ENCODE measurements at places on chromosomes 16 and 17.

DNA sequence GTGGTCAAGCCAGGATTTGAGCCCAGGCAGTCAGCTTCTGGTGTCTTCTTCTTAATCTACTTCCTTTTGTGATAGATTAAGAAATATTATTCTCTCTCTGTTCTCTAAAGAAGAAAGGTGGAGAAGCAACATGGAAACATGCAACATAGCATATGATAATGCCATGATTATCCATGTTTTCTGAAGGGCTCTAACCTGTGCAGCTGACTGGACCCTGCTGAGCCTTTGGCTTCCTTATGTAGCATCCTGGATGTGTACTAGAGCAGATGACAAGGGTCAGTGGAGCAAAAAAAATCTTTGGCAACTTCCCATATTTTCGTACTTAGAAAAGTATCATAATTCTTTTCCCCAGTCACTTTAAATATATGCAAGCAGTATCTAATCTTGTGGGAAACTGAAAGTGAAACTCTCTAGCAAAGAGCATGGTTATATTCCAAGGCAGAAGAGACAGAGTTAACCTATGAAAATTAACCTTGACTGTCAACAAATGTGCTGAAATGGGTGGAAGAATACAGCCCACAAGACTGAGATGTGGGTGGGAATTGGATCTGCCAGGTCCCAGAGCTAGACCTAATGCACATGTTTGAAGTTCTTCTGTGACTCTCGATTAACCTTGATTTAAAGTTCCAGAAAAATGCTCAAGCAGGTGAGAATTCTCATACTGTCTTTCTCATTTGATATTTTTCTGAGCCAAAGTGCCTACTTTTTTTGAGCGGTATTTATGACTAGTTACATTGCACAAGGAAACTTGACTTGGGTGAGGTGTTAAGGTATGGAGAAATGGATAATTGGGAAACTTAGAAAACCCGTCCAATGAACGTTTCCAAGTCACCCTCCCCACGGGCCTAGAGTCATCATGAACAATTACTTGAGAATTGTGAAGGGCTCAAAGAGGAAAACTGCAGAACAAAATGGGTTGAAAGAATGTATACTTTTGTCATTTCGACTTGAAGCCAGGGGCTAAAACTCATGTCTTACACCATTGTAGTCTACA lies 248.6 kb downstream of the FTO start:
- peak; percentile 2 for DNase-seq

GRCh38 chr16:68893710-68894705 lies 50.7 kb downstream of the TANGO6 start:
- DNase-seq = no peak

DNA sequence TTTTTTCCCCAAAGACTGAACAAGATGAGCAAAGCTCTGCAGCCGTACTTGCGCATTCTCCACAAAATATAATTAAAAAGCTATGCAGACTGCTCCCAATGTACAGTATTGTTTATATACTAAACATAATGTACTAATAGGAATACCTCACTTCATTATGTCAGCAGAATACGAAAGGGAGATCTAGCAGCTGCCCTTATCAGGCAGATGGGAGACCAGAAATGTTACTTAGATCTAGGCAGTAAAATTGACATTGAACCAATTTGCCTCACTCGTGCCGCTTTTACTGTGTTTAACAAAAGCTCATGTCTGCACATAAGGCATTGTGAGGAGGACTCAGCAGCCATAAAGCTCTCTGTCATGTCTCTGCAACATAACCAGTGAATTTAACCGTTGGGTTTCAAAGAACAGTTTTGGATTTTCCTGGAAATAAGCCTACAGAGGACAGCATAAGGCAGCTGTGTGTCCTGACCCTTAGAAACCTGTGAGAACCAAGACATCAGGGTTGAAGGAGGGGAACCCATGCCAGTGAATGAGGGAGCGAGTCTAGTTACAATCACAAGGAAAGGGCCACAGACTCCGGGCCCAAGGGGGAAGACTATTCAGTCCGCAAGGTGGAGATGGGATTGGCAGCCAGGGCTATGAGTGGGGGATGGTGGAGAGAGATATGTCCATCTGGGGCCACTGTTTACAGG lies 71.4 kb downstream of the GNAO1 start:
- no peak for DNase-seq

DNA sequence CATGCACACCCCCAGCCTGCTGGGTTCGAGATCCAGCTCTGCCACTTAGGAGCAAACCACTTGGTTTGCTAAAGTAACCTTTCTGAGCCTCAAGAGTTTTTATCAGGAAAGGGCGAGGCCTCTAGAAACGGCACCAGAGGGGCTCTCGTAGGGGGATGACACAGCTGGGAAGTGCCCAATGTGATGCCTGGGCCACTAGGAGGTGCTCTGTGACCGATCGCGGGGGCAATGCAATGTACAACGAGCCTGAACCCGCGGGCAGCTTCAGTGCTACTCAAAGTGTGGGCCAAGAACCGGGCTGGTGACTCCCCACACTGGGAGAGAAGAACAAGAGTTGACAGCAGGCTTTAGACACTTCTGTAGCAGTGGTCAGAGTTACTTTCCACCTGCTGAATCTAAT lies 9.4 kb downstream of the C16orf89 start:
- DNase-seq = peak; percentile 45

GRCh38 chr17:76506408-76507345 lies 5.5 kb upstream of the RHBDF2 start:
- DNase-seq = peak; percentile 88

DNA sequence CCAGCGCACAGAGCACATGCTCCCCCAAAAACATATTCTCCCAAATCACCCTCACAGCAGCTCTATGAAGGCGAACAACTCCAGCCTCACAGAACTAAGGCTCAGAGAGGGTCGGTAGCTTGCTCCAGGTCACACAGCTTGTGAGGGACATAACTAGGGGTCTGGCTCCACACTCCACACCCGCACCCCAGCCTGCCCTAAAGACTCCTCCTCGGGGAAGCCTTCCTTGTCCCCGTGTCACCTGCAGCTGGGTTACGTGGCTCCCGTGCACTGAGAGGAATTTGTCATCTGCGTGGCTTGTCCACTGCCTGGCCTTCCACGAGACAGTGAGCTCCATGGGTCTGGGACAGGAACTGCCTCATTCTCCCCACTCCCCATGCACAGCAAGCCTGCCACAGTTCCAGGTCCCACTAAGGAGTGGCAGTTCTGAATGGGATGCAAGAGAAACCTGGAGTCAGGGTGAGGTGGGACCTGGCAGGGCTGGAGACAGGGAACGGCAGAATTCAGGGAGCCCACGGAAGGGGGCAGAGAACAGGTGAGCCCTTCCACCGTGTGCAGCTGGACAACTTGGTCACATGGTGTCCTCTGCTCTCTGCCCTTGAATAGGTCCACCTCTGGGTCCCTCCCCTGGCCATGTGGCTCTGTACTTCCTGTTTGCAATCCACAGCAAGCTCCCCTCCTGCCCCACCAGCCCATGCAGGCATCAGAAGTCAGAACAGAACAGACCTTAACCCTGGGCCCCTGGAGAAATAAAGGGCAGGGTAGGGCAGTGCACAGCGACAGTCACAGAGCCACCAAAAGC lies 27.4 kb downstream of the TNFRSF13B start:
- no peak for DNase-seq

Measured in CD4-positive, alpha-beta T cell treated with Interleukin-1 beta for 1 hour (primary cell).